ENCODE measurements at places on chromosomes 5 and 9.

DNA sequence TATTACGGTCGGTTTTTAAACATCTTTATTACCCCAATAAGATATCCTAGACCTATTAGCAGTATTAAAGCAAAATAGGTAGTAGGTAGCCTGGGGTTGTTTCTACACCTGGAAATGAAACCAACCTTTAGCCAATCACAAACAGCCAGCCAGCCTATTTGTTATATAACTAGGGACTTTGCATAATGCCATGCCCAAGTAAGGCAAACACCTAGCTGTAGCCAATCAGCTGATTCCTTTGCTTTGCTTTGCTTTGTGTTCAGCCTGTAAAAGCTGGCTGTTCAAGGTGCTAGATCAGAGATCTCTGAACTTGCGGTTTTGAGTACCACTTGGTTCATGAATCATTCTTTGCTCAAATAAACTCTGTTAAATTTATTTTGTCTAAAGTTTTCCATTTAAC, 46.5 kb upstream of the SETD9 start:
- DNase-seq = no peak

DNA sequence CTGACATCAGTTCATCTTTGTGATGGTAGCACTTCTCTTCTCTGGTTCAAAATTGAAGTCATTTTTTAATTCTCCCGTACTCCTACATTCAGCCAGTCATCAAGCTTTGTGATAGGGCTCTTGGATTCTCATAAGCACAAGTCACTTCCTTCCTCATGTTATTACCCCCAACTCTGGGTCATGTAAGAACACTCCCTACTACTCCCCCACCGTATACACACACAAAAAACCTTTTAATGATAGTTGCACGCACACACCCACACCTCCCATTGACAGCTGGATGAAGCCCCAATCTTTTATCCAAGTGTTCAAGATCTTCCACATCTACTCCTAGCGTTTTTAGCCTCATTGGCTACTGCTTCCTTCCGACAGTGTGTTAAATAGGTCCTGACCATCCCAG, 16.8 kb downstream of the KDM3B start:
- DNase-seq = no peak

DNA sequence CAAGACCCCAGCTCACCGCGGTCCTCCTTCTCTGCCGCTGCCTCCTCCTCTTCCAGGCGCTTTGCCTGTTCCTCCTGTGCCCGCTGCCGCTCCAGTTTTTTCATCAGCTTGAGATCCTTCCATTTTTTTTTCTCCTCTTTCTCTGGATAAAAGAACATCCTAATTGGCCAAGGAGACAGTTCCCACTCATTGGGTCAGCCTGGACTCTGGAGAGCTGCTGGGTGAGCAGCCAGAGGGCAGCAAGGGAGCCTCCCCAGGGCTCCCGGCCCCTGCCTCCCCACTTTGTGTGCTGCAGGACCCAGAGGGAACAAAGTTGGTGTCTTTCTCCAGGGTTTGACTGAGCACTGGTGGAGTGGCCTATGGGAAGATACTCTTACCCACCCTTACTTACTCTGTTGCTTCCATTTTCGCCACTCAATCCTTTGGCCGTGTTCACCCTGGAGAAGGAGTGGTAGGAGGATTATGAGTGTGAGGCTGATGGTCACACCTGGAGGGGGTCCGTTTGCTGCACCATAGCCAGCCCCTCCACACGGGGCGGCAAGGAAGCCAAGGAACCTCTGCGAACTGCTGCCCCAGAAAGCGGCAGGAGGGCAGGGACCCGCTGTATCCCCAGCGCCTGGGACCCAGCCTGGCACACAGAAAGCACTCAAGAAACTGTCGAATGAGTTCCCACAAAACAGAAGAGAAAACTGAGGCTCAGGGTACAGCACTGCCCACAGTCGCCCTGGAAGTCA, 708 bp downstream of the SPOUT1 start:
- DNase-seq = no peak

GRCh38 chr9:124485201-124485600, 22.0 kb downstream of the NR5A1 start:
- DNase-seq = peak; percentile 46

DNA sequence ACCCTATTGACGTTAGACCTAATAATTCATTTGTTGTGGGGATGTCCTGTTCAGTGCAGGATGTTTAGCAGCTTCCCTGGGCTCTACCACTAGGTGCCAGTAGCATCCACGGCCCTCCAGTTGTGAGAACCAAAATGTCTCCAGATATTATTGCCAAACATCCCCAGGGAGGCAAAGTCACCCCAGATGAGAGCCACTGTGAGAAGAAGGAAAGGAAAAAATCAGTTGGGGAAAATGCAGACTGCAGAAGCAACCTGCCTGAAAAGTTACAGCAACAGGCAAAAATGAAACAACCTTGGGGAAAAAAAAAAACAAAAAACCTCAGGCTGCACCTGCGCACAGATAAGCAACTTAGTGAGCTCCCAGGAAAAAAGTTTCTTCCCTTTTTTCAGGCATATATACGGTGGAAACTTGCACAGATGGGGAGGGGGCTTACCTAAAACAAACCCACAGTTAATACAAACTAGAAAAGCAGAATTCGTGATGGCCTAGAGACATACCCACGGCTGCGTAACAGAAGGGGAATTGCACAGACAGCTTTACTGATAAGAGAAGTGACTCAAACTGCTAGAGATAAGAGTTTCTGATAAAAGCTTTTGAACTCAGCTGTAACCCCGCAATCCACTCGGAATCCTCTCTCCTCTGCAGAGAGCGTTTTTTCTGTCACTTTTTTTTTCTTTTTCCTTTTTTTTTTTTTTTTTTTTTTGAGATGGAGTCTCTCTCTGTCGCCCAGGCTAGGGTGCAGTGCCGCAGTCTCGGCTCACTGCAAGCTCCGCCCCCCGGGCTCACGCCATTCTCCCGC, 29.8 kb upstream of the FBP1 start:
- no peak for DNase-seq

GRCh38 chr9:114811966-114812636, 6.3 kb upstream of the TNFSF15 start:
- no peak for DNase-seq

DNA sequence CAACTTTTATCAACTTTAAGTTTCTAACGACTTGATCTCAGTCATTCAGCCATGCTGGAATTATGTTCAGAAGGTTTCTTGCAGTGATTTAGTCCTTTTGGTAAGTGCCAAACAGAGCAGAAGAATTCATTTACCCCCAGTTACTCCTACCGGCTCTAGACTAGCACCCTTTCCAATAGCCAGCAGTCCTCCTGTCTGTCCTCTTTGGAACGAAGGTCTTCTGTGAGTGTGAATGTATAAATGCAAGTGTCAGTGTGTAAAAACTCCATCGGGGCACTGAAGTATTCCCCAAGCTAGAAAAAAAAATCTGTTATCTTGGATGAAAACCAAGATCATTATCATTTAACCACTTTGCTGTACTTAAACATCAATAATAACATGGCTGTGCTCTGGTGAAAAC, 64.4 kb downstream of the GLIS3 start:
- DNase-seq = no peak

All from Right ventricle myocardium inferior (tissue), 1 donor.